Activated naive CD8-positive, alpha-beta T cell treated with anti-CD3 and anti-CD28 coated beads, Interleukin-2, amount 50 U/mL, for 24 hours (primary cell): ENCODE measurements at places on chromosomes 2 and 18.

- DNase-seq, result no peak
Measured at GRCh38 chr18:25186871-25187270, 165.1 kb downstream of the ZNF521 start.

GRCh38 chr2:119592436-119592835, 48.2 kb downstream of the CFAP221 start:
- DNase-seq, result no peak

- no peak for DNase-seq
Measured at GRCh38 chr18:36284268-36284667, 13.2 kb upstream of the FHOD3 start.

GRCh38 chr18:5582076-5582475, 38.3 kb upstream of the EPB41L3 start:
- no peak for DNase-seq

GRCh38 chr2:113211226-113212105, 37.7 kb downstream of the PSD4 start:
- DNase-seq, result no peak

- no peak for DNase-seq
Measured at GRCh38 chr2:234147335-234147861, 96.9 kb downstream of the SPP2 start.

- DNase-seq, result no peak
Measured at GRCh38 chr2:208320686-208321085, 54.6 kb downstream of the PIKFYVE start.

DNA sequence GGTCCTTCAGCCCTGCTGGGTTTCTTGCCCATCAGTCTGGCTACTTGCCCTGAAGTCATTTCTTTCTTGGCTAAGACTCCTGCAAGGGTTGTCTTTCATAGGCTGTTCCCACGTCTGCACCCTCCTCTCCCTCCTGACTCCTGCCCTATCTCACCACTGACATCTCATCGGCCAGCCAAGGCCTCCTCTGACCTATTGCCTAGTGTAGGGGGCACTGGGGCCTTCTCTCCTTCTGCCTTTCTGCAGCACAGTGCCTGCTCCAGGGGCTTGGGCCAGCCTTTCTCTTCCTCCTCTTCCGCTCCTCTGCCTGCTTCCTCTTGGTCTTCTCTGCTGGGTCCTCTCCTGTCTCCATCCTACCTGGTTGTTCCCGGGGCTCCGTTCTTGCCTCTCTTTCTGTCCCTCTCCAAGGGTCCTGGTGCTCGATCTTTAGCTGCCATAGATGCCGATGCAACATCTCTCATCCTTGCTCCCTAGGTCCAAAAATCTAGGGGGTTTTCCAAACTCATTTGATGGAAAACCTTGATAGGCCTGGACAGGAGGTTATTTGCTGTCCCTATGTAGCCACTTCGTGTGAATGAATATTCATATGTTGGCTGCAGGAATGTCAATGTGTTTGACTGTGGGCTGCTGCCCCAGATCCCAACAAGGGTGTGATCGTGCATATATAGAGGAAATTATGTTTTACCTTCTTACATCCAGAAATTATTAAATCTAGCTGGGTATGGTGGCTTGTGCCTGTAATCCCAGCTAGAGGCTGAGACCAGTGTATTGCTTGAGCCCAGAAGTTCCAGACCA, 9.7 kb upstream of the NT5DC4 start:
- no peak for DNase-seq

DNA sequence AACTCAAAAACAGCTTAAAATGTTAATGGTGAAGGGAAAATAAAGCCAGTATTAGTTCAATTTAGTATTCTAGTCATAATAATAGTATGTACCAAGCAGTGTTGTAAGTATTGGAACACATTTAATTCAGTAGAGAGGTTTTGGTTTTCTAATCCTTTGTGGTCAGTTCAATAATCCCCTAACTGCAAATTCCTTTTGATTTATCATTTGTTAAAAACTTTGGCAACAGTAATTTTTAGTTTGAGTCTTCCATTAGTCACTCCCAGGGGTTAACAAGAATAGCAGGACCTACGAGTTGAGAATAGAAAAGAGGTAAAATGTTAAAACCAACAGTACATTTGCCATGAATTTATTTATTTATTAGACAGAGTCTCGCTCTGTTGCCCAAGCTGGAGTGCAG, 10.7 kb downstream of the MRPL44 start:
- no peak for DNase-seq

DNA sequence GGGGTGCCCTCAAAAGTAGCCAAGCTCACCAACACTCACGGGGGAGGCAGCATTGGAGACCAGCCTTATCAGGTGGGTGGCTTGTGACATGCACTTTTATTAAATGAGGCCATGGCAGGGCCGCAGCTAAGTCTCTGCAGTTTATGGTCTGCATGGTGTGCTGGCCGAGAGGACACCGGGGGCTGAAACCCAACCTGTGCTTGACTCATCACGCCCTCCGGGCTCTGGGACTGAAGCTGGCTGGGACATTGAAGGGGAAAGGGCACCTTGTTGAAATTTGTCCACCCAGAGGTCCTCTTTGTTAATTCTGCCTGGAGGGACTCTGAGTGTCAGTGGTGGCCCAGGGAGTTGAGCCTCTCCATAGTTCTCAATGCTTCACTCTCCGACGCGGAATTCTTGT, 17.7 kb upstream of the NTSR2 start:
- DNase-seq, result no peak

GRCh38 chr2:177489719-177490301, 97.2 kb downstream of the AGPS start:
- DNase-seq, result no peak

GRCh38 chr18:43846299-43846698, 569.0 kb upstream of the SYT4 start:
- DNase-seq, result no peak

DNA sequence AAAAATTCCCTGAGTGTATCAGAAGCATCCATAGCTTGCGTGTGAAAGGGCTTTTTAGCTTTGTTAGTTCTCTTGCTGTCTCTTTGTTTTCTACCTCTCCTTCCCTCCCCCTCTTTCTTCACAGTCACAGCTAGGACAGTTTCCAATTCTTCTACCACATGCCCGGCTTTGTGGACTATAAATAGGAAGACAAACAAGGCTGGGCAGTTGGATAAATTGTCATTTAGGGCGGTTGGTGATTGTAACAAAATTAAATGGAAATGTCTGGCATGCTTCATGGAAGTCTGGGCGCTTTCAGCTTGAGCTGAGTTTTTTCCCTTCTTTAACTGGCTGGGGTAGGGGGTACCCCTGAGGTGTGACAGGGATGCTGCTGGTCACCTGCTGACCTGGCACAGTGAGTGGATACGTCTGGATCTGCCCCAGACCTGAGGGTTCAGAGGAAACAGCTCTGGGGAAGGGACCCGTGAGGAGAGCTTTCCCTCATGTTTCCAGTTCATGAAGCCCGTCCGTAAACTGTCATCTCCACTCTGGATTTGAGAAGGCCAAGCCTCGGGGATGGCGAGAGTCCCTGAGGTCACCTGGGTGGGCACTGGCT, 29.0 kb upstream of the GIGYF2 start:
- no peak for DNase-seq

DNA sequence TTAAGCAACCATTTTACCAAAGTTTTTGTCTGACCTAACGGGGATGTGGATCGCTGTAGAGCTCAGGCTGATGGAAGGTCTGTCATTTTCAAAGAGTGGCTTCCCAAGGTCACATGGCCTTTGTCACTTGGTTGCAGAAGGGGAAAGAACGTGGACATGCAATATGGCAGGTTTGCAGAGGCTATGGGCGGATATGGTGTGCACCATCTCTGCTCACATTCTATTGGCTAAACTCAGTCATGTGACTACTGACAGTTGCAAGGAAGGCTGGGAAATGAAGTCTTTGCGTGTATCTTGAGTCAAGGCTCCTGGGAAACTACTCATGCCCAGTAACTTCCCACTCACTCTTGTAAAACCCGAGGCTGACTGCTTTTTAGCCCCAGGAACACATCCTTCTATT, 96.8 kb downstream of the ST6GAL2 start:
- no peak for DNase-seq

GRCh38 chr18:59837586-59837985, 62.2 kb upstream of the PMAIP1 start:
- peak; percentile 36 for DNase-seq

DNA sequence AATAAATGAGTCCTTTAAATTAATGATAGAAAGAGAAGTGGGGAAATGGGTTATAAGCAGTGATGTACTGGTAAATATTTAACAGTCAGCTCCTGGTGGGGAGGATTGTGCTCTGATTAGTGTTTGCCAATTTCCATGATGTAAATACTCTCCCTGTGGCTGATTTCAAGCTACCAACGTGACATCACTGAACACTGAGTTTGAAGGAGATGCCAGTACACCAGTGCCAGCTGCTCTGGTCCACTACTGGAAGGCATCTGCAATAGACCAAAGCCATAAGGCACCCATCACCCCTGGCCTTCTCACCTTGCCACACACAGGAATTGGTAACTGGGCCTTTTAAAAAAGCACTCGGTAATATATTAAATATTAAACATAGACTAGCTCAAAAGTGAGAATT, 77.7 kb downstream of the TGOLN2 start:
- no peak for DNase-seq

DNA sequence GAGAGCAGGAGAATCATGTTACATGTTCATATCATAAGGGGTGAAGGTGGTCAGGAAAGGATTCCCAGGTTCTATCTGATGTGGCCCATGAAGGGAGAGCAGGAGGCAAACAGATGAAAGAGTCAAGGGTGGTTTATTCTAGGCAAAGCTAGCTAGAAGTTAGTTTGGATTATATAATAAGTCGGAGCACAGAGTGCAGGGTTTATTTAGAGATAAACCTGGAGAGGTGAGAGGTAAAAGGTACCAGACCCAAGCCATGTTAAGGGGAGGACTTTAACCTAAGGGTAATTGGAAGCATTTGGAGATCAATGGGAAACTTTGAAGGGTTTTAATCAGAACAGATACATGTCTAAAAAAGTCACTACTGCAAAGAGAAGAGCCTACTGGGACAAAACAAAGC, 69.2 kb upstream of the LRATD1 start:
- DNase-seq, result no peak

- no peak for DNase-seq
Measured at GRCh38 chr18:75828379-75828778, 400.9 kb upstream of the SMIM21 start.

DNA sequence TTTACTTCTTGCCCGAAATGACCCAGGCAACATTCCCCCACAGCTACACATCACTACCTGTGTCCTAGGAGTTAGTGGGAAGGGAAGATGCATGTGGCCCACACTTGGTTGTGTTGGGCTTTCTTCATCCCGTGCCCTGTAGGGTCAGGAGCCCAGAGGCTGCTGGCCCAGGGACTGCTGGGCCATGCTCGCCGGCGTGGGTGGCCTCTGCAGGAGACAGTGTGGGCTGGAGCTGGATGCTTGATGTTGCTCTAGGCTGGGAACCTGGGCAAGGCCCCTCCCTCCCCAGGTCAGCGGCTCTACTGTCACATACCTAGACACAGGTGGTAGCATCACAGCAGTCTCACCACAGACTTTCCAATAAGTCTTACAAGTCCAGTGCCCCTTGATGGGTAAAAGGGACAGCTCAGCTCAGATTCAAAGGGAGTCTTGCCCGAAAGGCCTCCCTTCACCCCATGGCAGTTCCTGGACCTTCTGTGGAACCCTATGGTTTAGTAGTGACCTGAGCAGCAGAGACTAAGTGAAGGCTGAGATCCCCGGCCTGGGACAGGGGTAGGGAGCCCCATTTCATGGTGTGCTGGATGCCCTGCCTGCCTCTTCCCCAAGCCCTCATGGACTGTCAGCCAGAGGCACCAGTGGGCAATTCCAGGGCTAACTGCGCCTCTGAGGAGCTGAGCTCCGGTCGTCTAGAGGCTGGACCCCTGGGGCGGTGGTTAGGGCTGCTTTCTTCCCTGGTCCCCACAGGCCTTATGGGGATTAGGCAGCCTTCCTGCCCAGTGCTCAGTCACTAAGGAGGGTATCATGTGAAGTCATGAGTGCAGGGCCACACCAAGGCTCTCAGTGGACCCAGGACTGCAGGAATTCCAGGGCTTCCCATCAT, 45.4 kb upstream of the FAHD2A start:
- no peak for DNase-seq

GRCh38 chr18:50311650-50312049, 24.2 kb upstream of the CXXC1 start:
- DNase-seq, result no peak

GRCh38 chr18:79855147-79855933, 57.6 kb downstream of the KCNG2 start:
- DNase-seq, result no peak

GRCh38 chr18:37694516-37694915, 128.9 kb upstream of the CELF4 start:
- DNase-seq, result no peak

GRCh38 chr2:233829193-233830110, 24.9 kb downstream of the HJURP start:
- no peak for DNase-seq

DNA sequence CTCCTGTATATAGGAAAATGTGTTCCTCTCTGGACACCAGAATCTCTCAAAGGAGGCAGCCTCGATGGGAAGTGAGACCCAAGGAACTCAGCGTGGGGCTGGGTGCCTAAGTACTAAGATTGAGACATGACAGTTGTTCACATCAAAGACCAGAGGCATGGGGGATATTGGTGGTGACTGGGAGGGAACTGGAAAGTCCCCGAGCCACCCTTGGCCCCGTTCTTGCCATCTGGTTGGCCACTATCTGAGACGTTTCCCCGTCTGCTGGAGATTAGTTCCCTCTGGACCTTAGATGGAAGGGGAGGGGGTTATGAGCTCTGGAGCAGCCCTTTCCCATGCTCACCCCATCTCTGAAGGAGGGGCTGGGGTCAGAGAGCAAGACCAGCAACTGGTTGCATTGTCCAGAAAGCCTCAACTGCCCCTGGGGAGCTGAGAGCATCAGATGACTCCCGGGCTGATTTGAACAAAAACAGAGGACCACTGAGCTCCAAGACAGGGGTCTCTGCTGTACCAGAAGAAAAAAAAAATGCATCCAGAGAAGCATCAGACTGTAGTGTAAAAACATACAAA, 11.8 kb downstream of the FBLN7 start:
- no peak for DNase-seq

DNA sequence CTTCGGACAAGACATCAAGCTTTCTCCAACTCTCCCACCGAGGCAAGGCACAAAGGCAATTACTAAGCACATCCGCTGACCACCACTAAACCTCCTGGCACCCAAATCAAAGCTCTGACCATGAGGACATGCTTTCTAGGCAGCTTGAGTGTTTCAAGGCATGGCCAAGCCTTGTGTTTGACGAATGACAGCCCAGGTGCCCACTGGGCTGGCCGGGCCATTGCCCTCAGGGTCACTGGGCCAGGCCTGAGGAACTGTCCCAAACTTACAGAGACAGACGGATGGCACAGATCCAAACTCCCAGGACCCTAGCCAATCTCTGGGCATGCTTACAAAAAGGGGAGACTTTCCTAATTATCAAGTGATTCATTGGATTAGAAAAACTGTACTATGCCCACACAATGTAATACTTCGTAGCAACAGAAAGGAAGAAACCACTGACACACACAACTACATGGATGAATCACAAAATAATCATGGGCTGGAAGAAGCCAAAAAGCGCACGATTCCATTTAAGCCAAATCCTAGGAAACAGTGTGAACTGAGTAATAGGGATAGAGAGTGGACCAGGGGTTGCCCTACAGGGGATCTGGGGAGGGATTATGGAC, 20.2 kb downstream of the CRACDL start:
- no peak for DNase-seq

DNA sequence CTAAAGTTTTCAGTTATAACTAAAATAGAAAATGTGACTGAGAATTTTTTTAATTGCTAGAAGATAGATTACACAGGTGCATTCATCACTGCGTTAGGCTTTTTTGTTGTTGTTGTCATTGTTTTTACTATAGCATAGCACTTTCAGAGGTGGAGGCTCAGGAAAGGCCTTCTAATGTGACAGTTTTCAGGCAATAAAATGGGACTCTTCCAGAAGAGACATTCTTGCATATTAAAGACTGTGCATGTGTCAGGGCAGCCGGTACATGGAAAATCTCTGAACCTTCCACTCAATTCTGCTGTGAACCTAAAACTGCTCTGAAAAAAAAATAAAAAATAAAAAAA, 175.2 kb downstream of the METTL4 start:
- DNase-seq, result no peak
